ENCODE measurements at places on chromosomes 16 and 17. TPM values are rescaled to one million over a fixed set of nuclear protein-coding genes. Genes with fewer than 3 reads are reported as not detected.
A peak's percentile ranks its signal among the peaks of the same experiment; 100 is the strongest.

The OR3A3 gene
- not detected for total RNA-seq

The PRAC2 gene
- not detected for total RNA-seq

The ZNF778 gene
- total RNA-seq = 6.6 TPM

The MYOCD gene
- 11.9 TPM for total RNA-seq

The PIK3R5 gene
- total RNA-seq = not detected

The MT4 gene
- total RNA-seq = not detected

The GPR142 gene
- total RNA-seq = not detected

The FTO gene
- 85.7 TPM for total RNA-seq

The CDRT4 gene
- 6.2 TPM for total RNA-seq

The KRTAP4-6 gene
- total RNA-seq = not detected

- H3K4me1 ChIP-seq = peaks cover 6% of the 10 kb centered on the region
- peaks cover 12% of the 10 kb centered on the region for H3K27me3 ChIP-seq
- no peak overlapping the region for H3K4me3 ChIP-seq
- H3K36me3 ChIP-seq = peaks cover 5% of the 10 kb centered on the region
Observed at GRCh38 chr17:66941249-66941648, 23.3 kb upstream of the CACNG4 start.

- peaks cover 18% of the 10 kb centered on the region for H3K4me1 ChIP-seq
- H3K27ac ChIP-seq = no peak overlapping the region
- H3K36me3 ChIP-seq = peaks cover 18% of the 10 kb centered on the region
Observed at GRCh38 chr16:27759301-27759871, 209.4 kb downstream of the KATNIP start.

- no peaks in the 10 kb centered on the region for H3K27me3 ChIP-seq
- H3K27ac ChIP-seq = no peak overlapping the region
- no peak for DNase-seq
- no peaks in the 10 kb centered on the region for H3K36me3 ChIP-seq
Observed at GRCh38 chr16:78775161-78775561, 675.7 kb downstream of the WWOX start.

DNA sequence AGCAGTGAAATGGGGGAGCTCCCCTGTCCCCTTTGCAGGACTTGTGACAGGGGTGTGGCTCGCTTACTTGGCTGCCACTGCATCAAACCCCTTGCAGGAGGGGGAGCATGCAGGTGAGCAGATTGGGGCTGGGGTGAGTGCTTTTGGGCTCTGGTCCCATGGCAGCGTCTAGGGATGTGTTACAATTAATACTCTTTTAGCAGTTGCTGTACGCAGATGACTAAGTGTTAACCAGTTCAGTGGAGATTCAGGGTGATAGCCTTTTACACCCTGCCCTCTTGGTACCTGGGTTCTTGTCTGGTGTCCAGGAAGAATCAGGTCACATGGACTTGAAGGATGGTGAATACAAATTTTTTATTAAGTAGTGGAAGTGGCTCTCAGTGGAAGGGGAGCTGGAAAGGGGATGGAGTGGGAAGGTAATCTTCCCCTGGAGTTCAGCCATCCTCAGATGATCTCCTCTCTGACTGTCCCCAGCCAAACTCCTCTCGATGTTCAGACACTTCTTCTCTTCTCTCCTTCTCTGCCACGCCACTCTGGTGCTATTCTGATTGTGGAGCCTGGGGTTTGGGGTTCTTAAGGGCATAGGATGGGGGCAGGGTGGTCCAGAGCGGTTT is 100.1 kb downstream of the MARF1 start:
- H3K36me3 ChIP-seq = peaks cover 5% of the 10 kb centered on the region
- no peak overlapping the region for H3K27ac ChIP-seq
- H3K4me1 ChIP-seq = peaks cover 11% of the 10 kb centered on the region
- no peak overlapping the region for H3K4me3 ChIP-seq
- no peaks in the 10 kb centered on the region for H3K27me3 ChIP-seq

- H3K27me3 ChIP-seq = no peaks in the 10 kb centered on the region
- H3K4me3 ChIP-seq = peak overlapping the region; percentile 22
- H3K4me1 ChIP-seq = peaks cover 76% of the 10 kb centered on the region
Observed at GRCh38 chr17:40550608-40551007, 14.7 kb downstream of the CCR7 start.

DNA sequence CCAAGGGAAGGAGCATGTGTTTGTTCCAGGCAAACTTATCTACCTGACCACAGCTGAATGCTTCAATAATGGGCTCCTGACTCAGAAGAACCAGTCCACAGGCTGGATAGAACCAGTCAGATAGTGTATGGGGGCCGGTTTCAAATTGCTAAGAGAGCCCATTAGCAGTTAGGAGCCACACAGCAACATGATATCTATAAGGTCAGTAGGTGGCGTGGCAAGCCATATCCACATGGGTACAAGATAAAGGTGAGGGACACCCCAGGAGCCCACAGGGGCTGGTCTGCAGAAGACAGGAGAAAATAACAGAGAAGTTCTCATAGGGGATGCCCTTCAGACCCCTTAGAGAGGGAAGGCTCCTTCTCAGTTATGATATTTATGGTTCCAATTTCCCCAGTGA is 31.6 kb upstream of the CDRT15 start:
- H3K4me3 ChIP-seq = no peak overlapping the region
- H3K4me1 ChIP-seq = no peaks in the 10 kb centered on the region
- peaks cover 1% of the 10 kb centered on the region for H3K27me3 ChIP-seq
- no peak overlapping the region for H3K27ac ChIP-seq

DNA sequence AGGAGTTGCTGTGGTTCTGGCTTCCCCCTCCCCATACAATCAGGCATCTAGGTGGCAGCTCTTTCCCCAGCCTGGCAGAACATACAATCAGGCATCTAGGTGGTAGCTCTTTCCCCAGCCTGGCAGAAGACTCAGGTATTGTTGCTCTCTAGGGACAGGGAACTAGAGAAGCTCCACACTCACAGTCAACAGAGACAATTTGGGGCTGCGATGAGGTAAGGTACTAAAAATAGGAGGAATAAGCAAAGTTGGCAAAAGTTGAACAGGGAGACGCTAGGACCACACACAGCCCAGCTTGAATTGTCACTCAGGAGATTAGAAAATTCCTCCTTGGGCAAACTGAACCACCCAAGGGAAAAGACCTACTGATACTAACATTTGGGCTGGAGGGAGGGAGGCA is 315.5 kb upstream of the CDH5 start:
- H3K4me1 ChIP-seq = no peaks in the 10 kb centered on the region
- H3K27ac ChIP-seq = no peak overlapping the region
- no peak overlapping the region for H3K4me3 ChIP-seq

GRCh38 chr17:77427391-77427991 is 286.7 kb downstream of the SEC14L1 start:
- H3K27ac ChIP-seq = peak overlapping the region; percentile 93
- H3K36me3 ChIP-seq = no peaks in the 10 kb centered on the region
- no peak for DNase-seq
- no peak overlapping the region for H3K4me3 ChIP-seq
- no peaks in the 10 kb centered on the region for H3K27me3 ChIP-seq
- peaks cover 84% of the 10 kb centered on the region for H3K4me1 ChIP-seq

- H3K4me3 ChIP-seq = no peak overlapping the region
- H3K4me1 ChIP-seq = peaks cover 83% of the 10 kb centered on the region
- peak overlapping the region; percentile 51 for H3K27ac ChIP-seq
- DNase-seq = no peak
- no peaks in the 10 kb centered on the region for H3K27me3 ChIP-seq
Observed at GRCh38 chr17:27572665-27573064, 58.3 kb upstream of the LGALS9 start.

DNA sequence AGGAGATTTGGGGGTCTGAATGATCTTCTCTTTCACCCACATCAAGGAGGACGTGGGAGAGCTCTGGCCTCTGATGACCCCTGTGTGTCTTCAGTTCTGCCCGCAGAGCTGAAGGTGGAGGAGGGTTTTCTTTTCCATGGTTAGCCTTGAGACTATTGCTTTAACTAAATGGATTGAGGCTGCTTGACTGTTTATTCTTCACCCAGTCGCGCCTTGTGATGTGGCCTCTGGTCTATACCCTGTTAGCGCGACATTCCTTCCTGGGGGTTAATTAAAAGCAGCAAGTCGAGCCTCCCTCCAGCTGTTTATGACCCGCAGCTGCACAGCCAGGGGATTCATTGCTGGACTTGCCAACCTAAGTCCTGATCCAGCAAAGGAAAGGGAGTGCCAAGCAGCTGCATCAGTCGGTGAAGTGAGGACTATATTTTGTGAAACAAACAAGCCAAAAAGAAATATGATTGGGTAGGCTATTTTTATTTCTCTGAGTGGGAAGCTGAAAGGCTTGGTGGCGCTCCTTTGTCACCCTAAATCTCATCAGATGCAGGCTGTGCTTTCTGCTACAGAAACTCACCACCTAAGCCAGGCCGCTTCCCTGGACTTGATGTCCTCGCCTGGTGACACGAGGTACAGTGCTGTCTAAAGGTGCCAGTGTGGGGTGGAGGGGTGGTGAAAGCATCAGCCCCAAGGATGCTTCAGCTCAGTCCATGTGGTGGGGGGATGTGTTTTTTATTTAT is 11.0 kb upstream of the SEC14L1 start:
- H3K4me3 ChIP-seq = peak overlapping the region; percentile 46
- no peak for DNase-seq
- no peaks in the 10 kb centered on the region for H3K36me3 ChIP-seq
- H3K4me1 ChIP-seq = peaks cover 64% of the 10 kb centered on the region
- H3K27me3 ChIP-seq = no peaks in the 10 kb centered on the region
- H3K27ac ChIP-seq = peak overlapping the region; percentile 95

GRCh38 chr17:60542071-60542470 is 16.0 kb upstream of the APPBP2 start:
- no peak for DNase-seq
- H3K4me1 ChIP-seq = no peaks in the 10 kb centered on the region
- no peak overlapping the region for H3K27ac ChIP-seq

DNA sequence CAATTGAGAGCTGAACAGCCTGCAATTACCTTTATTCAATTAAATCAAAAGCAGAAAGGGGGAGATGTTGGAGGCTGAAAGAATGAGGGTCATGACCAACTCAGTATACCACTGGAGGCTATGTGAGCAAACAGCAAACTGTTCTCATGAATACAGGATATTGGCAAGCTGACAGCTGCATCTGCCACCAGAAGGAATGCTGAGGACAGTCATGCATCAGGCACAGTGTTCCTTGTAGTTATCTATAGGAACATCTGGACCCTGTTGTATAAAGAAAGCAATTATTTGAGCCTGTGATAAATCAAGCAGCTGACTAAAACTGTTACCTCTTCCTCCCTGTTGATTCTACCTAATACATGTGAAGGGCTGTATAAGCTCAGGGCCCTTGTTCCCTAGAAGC is 2064.6 kb downstream of the TP53TG3F start:
- no peak for DNase-seq
- no peaks in the 10 kb centered on the region for H3K27me3 ChIP-seq
- no peak overlapping the region for H3K27ac ChIP-seq
- H3K4me3 ChIP-seq = no peak overlapping the region
- H3K4me1 ChIP-seq = no peaks in the 10 kb centered on the region

- no peaks in the 10 kb centered on the region for H3K36me3 ChIP-seq
- peaks cover 21% of the 10 kb centered on the region for H3K27me3 ChIP-seq
- DNase-seq = no peak
- H3K27ac ChIP-seq = no peak overlapping the region
- no peaks in the 10 kb centered on the region for H3K4me1 ChIP-seq
Observed at GRCh38 chr16:79278506-79278905, 322.0 kb downstream of the MAF start.

GRCh38 chr16:3664187-3664896 is 9.9 kb downstream of the DNASE1 start:
- DNase-seq = no peak
- no peak overlapping the region for H3K27ac ChIP-seq
- peaks cover 27% of the 10 kb centered on the region for H3K36me3 ChIP-seq
- H3K4me1 ChIP-seq = peaks cover 3% of the 10 kb centered on the region
- H3K27me3 ChIP-seq = no peaks in the 10 kb centered on the region

DNA sequence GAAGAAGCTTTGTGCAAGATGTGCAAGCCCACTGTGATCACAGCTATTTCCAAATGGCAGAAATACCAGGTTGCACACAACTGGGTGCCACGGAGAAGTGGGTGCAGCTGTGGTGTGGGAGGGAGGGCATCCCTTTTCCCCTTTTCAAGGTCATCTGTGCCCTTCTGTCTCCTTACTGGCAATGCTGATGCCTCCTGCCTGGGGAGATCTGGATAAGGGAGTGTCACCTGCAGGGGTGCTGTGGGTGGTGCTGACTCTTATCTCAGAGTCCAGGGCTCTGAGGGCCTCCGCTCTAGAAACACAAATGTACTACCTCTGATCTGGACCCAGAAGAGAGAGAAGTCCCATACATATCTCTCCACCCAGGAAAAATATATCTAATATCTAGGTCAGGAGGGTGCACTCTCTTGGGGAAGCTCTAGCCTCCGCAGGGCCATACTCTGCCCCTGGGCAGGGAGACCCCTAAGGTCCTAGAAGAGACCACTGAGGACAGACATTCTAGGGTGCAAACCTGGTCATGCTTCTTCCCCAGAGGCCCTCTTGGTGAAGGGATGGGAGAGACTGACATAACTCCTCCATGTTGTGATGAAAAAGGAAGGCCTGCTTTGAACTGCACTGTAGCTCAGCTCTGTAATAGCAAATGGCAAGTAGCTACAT is 18.5 kb downstream of the NPRL3 start:
- no peak overlapping the region for H3K27ac ChIP-seq
- DNase-seq = peak; percentile 47
- peaks cover 4% of the 10 kb centered on the region for H3K36me3 ChIP-seq
- no peaks in the 10 kb centered on the region for H3K27me3 ChIP-seq

GRCh38 chr17:82835766-82836512 is 3.9 kb downstream of the ZNF750 start:
- no peaks in the 10 kb centered on the region for H3K4me1 ChIP-seq
- H3K36me3 ChIP-seq = peaks cover 2% of the 10 kb centered on the region
- no peak overlapping the region for H3K27ac ChIP-seq
- no peak overlapping the region for H3K4me3 ChIP-seq
- no peaks in the 10 kb centered on the region for H3K27me3 ChIP-seq
- DNase-seq = peak; percentile 67

GRCh38 chr16:85660843-85661739 is 27.7 kb downstream of the GINS2 start:
- H3K36me3 ChIP-seq = peaks cover 15% of the 10 kb centered on the region
- H3K27me3 ChIP-seq = no peaks in the 10 kb centered on the region
- H3K4me1 ChIP-seq = no peaks in the 10 kb centered on the region
- no peak overlapping the region for H3K4me3 ChIP-seq
- no peak overlapping the region for H3K27ac ChIP-seq
- peak; percentile 90 for DNase-seq

DNA sequence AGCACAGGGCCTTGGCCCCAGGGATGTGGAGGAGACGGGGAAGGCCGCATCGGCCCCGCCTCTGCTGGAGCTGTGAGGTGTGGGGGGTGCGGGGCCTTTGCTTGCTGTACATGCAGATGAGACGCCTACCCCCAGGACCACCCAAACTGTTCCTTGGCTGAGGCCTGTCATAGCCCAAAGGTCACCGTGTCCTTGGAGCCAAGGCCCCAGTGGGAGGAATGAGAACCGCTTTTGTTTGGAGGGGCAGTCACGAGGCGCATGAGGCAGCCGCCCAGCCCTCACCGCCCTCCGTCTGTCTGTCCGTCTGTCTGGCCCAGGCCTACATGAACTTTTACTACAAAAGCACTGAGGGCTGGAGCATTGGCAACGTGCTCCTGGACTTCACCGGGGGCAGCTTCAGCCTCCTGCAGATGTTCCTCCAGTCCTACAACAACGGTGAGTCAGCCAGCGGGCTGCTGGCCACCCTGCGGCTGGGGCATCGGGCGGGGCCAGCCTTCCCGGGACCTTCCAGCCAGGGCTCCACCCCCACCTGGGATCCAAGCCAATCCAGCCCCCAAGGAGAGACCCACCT is 8.8 kb downstream of the TAX1BP3 start:
- no peak for DNase-seq
- H3K4me1 ChIP-seq = peaks cover 25% of the 10 kb centered on the region
- H3K36me3 ChIP-seq = peaks cover 4% of the 10 kb centered on the region
- H3K27ac ChIP-seq = peak overlapping the region; percentile 89
